ENCODE measurements at places on chromosomes 3 and 15. TPM values are rescaled to one million over a fixed set of nuclear protein-coding genes. Genes with fewer than 3 reads are reported as not detected.

Gene COL6A6
- polyA plus RNA-seq, result 0.11 TPM

DNA sequence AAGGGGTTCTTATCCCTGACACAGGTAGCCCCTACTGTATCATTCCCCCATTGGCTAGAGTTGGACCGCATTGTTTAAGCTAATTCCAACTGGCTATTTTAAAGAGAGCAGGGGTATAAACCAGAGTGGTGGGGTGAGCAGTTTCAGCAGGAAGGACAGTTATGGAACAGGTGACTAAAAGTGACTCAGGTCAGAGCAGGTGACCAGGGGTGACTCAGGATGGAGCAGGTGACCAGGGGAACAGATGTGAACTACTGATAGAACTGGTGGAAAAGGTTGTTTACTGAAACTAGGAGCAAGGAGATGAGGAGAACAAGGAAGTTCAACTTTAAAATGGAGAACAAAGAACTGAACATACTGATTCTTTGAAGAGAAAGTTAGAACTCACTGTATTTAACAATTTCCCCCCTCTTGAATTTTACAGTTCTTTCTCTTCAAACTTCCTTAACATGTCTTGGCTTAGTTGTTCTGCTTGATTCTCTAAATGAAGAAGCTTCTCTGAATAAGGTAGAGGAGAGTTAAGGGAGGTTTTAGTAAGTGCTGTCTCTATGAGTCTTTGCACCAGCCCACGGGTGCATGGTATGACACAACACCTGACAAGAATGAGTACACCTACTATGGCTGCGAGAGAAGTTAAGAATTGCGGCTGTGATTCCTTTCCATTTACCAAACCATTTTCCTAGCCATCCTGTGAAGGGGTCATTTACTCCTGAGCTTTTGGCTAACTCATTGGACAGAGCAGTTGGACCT, 83.4 kb upstream of the WNT7A start:
- no peaks in the 10 kb centered on the region for H3K36me3 ChIP-seq
- no peaks in the 10 kb centered on the region for H3K27me3 ChIP-seq
- no peak overlapping the region for H3K4me3 ChIP-seq

DNA sequence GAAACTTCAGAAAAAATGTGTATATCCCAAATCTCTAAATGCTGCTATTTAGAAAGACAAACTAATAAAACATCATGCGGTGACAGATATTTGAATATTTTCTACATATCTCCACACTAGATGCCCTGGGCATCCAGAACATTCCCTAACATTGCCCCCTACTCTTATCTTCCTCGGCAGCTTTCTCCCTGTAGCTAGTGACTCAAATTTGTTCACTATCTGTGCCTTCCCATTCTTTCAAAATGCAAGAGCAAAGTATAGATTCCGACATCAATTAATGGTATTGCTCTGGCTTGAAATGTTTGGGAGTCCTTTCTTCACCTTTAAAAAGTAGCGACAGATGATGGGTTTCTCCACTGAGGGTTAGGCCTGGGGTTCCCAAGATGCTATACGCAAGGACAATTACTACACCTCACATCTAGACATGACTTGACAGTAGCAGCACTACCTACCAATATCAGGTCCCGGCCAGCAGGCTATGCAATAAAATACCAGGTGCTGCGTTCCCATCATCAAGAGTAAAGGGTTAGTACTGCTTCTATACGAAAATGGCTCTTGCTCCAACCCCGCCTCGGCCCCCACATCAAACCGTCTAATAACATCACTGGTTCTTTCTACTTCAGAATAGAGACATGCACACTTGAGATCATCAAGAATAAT, 631 bp downstream of the UBR1 start:
- peak; percentile 12 for DNase-seq
- no peaks in the 10 kb centered on the region for H3K27me3 ChIP-seq
- H3K36me3 ChIP-seq, result peaks cover 2% of the 10 kb centered on the region
- H3K4me3 ChIP-seq, result peak overlapping the region; percentile 99
- H3K27ac ChIP-seq, result peak overlapping the region; percentile 87

DNA sequence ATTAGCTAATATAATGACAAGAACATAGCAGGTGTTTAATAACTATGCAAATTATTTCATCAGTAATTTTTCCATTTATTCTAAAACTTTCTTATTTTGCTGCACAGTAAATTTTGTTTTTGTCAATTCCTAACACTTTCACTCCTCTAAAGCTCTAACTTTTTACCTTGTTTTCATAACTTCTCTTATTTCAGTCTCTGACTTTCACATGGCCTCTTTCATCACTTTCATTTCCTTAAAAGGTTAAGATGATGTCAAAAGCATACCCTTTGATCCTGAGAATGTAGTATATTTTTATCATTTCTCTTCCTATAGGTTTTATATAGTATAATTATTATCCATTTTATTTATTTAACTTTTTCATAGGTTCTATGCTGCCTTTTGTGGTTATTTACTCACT, 1325.8 kb upstream of the ALCAM start:
- no peaks in the 10 kb centered on the region for H3K27me3 ChIP-seq
- no peaks in the 10 kb centered on the region for H3K4me1 ChIP-seq
- no peaks in the 10 kb centered on the region for H3K36me3 ChIP-seq

DNA sequence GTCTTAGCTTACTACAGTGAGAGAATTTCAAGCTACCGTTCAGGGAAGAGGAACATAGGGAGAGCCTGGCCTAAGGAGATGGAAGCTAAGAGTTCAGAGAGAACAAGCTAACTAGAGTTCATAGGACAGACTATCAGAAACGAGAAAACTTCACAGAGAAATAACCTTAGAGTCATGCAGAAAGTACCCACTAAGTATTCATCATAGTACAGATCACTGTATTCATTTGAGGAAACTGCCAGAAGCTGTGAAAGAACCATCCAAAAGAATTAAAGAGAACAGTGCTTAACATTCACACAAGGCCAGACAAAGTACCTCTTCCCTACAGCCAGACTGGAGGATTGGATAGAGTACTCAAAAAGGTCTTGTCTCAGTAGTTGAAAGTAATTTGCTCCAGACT, 15.2 kb upstream of the GBE1 start:
- no peaks in the 10 kb centered on the region for H3K36me3 ChIP-seq
- no peak overlapping the region for H3K4me3 ChIP-seq
- no peaks in the 10 kb centered on the region for H3K27me3 ChIP-seq
- DNase-seq, result no peak

Gene AHSG
- polyA plus RNA-seq, result not detected

DNA sequence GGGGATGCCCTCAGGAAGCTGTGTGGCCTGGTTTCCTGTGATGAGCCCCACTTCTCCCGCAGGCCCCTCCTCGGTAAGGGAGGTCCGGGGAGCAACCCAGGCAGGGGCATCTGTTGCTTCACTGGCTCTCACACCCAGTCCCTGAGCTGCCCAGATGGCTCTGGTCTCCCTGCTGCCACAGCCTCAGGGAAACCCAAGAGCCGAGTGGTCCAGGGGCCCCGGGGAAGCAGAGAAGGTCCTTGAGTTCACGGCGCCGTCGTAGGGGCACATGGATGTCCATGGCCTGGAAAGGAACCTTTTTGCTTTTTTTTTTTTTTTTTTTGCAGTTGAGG, 13.3 kb upstream of the LRRC15 start:
- no peak overlapping the region for H3K27ac ChIP-seq
- no peak overlapping the region for H3K4me3 ChIP-seq
- peaks cover 9% of the 10 kb centered on the region for H3K27me3 ChIP-seq
- no peak for DNase-seq

Gene LRRK1
- polyA plus RNA-seq, result 3.8 TPM

Gene ATP13A4
- 0.01 TPM for polyA plus RNA-seq

Gene HGD
- not detected for polyA plus RNA-seq

Gene COL6A5
- polyA plus RNA-seq, result 0.06 TPM

DNA sequence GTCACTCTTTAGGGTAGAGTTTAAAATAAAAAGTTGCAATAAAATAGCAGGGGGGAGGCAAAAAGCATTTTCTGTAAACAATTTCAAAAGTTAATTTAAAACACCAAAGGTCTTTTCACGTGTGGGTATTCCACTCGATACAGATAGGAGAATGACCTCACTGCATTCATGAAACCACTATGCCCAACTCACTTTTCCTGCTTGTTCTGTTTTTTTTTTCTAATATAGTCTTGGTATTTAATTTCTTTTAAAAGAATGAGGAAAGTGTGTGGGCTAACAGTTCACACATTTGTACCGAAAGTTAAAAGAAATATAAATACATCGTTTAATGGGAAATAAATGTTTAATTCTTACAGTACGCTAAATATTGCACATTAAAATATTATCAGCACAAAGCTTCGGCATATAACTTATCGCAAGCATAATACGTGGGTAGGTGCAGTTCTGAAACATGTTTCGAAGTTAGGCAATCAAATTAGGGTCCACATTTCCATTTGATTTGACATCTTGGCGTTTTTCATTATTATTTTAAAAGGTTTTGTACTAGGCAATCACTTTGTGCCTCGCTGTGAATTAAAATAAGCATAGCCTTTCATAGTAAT, 41.4 kb downstream of the VGLL4 start:
- H3K36me3 ChIP-seq, result peaks cover 2% of the 10 kb centered on the region
- no peak for DNase-seq
- peaks cover 37% of the 10 kb centered on the region for H3K4me1 ChIP-seq
- no peaks in the 10 kb centered on the region for H3K27me3 ChIP-seq
- no peak overlapping the region for H3K4me3 ChIP-seq

DNA sequence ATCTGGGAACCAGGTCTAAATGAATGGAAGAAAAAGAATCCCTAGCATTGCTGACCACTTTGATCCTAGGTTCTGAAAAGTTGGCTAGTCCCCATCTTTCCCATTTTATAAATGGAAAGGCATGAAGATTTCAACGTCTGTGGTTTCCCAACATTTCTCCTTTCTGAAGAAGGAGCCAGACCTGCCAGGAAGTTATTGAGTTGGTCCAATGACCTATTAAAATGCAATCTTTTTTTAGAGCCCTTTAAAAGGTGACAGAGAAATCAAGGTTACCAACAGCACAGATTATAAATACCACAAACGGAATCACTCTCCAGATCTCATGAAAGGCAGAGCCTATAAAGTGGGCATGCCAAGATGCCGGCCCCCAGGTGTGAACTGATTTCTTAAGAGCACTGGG, 505.6 kb upstream of the THBS1 start:
- no peak overlapping the region for H3K4me3 ChIP-seq
- DNase-seq, result no peak
- no peak overlapping the region for H3K27ac ChIP-seq

GRCh38 chr3:124985349-124985748, 50.8 kb upstream of the MUC13 start:
- peaks cover 20% of the 10 kb centered on the region for H3K36me3 ChIP-seq
- peak overlapping the region; percentile 86 for H3K27ac ChIP-seq
- no peak overlapping the region for H3K4me3 ChIP-seq
- peaks cover 13% of the 10 kb centered on the region for H3K4me1 ChIP-seq
- DNase-seq, result peak; percentile 86

DNA sequence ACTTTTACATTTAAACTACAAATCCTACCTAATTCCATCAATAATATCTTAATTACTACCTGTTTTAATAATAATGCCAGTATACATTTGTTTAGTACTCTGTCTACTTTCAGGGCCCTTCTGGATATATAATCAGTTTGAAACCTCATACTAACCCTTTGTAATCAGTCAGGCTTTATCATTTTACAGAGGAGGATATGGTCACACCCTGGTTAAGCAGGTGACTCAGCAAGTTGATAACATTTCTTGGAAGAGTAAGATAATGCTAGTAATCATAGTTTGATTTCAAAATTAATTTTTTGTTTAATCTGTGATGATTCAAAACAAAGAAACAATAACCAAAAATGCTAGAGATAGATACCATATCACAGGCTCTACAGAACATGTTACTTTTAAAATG, 208.2 kb upstream of the MANF start:
- DNase-seq, result no peak
- H3K27me3 ChIP-seq, result no peaks in the 10 kb centered on the region
- H3K27ac ChIP-seq, result no peak overlapping the region
- no peaks in the 10 kb centered on the region for H3K4me1 ChIP-seq
- H3K4me3 ChIP-seq, result no peak overlapping the region

All from fibroblast of lung (primary cell).